Neural crest cell (in vitro differentiated cells): ENCODE measurements at places on chromosomes 2 and 18. TPM values are rescaled to one million over a fixed set of nuclear protein-coding genes. Genes with fewer than 3 reads are reported as not detected.

DNA sequence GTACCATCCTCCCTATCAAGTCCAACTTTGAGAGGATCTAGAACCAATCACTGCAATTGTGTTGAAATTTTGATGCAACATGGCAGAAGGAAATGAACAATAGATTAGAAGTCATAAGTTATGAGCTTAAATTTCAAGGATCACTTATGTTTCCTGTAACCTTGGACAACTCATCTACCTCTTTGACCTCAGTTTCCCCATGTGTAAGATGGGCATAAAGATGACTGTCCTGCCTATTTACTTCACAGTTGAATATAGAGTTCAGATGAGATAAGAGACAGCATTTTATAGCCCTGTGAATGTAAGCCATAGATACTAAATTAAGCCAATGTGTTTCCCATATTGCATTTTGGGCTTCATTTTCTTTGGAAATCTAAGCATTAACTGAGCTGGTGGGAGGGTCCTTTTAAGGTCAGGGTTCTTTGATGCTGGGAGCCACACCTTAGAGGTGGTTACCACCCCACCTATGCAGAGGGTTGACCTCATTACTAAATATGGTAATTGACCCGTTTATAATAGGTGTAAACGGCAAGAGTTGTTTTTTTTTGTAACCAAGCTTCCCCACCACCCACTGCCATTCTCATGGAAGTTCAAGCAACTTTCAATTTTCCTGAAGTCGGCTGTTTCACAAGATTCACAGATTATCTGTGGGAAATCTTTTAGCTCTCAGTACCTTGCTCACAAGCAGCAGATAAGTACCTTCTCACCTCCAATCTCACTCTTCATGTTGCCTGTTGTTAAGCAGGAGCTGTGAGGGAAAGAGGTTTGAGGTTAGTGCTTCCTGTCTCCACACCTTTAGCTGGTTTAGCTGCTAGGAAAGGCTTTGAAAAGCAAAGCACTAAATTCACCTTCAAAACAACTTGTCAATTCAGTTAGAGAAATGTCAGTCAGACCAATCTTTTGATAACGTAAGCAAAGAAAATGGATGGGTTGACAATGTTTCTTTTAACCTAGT, 13.3 kb downstream of the CD28 start:
- peaks cover 5% of the 10 kb centered on the region for H3K4me1 ChIP-seq
- DNase-seq: no peak
- no peak overlapping the region for H3K4me3 ChIP-seq
- no peak overlapping the region for H3K27ac ChIP-seq
- H3K27me3 ChIP-seq: peaks cover 5% of the 10 kb centered on the region

- H3K4me3 ChIP-seq: no peak overlapping the region
- no peaks in the 10 kb centered on the region for H3K27me3 ChIP-seq
- no peak for DNase-seq
- H3K36me3 ChIP-seq: no peaks in the 10 kb centered on the region
Measured at GRCh38 chr2:165064743-165065142, 109.4 kb upstream of the SLC38A11 start.

- H3K4me3 ChIP-seq: no peak overlapping the region
- no peaks in the 10 kb centered on the region for H3K27me3 ChIP-seq
- no peak for DNase-seq
- no peaks in the 10 kb centered on the region for H3K4me1 ChIP-seq
Measured at GRCh38 chr2:46194856-46195255, 102.4 kb upstream of the EPAS1 start.

- no peaks in the 10 kb centered on the region for H3K36me3 ChIP-seq
- H3K4me3 ChIP-seq: no peak overlapping the region
- peaks cover 25% of the 10 kb centered on the region for H3K4me1 ChIP-seq
Measured at GRCh38 chr2:64488050-64488974, 34.4 kb downstream of the LGALSL start.

DNA sequence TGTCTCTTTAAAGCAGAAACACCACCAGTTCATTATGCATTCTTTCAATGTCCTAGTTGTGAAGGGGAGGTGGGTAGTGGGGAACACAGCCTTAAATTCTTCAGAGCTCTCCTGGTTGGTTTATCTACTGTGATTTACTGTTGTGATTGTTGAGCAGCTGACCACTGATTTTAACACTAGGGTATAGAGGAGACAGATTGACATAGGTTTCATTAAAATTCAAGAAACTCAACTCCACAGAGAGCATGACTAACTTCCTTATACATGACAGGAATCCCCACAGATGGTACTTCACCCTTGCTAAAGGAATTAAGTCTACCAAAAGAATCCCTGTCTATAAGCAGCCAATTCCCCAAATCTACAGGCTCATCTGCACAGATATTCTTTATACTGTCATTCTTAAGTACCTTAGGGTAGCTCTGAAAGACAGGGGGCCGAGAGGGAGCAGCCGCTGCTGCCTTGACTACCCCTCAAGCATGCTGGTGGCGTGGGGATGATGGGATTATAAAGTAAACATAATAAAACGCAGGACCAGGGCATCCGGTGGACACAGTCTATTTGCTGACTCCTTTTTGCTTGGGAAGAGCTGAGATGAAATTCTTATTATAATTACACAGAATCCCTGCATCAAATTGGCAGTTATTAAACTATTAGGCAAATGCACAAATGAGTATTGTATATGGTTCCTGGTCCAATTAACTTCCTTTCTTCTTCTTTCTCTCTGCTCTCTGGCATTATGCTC, 1377.6 kb upstream of the PIK3C3 start:
- DNase-seq: no peak
- no peak overlapping the region for H3K27ac ChIP-seq

DNA sequence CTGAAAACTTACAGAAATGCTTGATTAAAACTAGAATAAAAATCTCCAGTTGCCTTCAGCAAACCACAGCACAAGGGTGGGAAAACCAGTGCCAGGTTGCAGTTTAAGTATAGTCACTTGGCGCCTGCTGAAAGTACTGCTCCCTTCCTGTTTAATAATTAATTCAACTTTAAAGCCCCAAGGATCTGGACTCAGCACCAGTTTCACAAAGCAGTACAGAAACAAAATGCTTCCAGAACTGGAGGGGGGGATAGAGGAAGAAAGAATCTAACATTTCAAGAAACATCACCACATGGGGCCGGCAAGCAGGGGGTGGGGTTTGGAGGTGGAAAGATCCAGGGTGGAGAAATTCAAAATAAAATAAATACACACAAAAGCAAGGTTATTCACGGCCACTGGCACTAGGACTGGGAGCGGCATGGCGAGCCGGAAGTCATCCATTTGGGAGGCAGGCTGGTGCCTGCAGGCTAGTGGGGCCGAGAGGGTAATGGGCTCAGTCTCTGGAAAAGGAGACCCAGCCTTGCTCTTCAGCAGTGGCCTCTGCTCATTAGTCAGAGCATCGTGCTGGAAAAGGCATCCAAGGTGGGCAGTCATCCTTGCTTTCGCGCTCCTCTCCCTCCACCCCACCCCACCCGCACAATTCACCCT, 85.8 kb downstream of the POU3F3 start:
- no peak overlapping the region for H3K27ac ChIP-seq
- DNase-seq: no peak
- H3K4me1 ChIP-seq: peaks cover 12% of the 10 kb centered on the region

G6PC2 gene
- not detected in 2 replicates for total RNA-seq

ARL4C gene
- 27.3 and 29.5 TPM in 2 replicates for total RNA-seq

AQP4 gene
- not detected in 2 replicates for total RNA-seq

NGEF gene
- total RNA-seq: 0.96 and 1.5 TPM in 2 replicates
